ENCODE measurements at places on chromosomes 2 and 18.

DNA sequence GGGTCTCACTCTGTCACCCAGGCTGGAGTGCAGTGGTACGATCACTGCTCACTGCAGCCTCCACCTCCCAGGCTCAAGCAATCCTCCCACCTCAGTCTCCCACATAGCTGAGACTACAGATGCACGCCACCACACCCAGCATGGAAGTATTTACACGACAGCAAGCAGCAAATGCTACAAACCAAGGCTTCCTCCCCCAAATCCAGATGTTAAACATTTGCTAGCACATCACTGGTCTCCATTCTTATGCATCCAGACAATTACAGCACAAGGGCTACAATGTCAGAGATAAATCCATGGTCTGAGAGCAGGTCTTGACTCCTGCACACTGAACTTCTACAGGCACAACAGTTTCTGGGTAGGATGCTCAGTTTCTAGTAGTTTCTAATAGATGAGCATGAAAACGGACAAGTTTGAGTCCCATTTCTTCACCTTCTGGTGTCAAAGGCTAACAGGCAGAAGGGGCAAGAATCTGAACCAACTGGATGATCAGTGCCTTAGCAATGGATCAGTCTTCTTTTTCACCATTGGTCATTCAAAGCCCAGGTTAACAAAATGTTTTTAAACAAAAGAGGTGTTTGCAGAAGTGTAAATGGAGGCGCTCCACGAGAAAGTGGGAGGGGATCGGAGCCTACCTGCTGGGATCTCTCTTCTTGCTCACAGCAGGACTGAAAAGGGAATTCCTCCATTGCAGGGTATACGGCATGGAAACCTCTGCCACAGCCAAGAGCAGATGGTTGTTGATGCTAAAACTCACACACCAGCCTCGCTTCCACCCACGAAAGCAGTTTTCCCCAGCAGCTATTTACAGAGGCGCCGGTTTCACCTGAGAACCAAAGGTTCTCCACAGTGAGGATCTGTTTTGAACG is 135.0 kb upstream of the ARL4C start:
- DNase-seq, result no peak

DNA sequence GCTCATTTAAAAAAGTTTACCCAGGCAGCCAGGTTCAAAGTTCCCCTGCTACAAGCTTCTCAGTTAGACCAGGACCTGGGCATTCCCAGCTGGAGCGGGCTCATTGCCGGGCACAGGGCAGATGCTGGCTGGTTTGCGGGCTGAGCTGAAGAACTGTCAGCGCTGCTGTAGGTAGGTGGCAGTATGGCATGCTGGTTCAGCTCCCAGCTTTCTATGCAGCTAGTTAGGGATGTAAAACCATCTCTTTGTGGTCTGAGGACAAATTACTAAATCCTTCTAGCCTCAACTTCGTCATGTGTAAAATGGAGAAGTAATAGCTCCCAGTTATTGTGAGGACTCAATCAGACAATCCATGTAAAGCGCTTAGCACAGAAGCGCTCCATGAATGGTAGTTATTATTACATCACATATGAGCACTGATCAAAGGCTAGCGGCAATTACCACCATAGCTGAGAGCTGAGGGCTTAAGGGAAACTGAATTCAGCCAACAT is 2.4 kb upstream of the LDLRAD4 start:
- peak; percentile 49 for DNase-seq

- DNase-seq, result no peak
Measured at GRCh38 chr2:30661173-30662107, 145.8 kb downstream of the CAPN13 start.

GRCh38 chr18:25229081-25229480 is 122.9 kb downstream of the ZNF521 start:
- no peak for DNase-seq

DNA sequence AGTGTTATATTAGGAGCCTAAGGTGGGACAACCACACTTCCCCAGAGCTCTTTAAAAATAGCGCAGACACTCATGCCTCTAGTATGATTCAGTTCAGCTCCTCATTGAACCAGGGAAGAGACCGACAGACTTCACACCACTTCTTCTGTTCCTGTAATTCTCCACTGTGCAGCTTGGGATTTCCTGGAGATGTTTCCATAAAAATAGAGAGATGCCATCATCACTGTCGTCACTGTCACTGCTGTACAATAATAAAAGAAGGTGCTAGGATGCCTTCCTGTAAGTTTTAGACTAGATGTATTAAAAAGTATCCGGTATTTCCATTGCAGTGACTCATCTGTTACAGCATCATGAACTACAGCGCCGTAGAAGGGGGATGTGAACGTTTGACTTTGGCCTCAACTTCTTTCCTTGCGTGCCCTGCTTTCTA is 110.9 kb downstream of the FAM210A start:
- DNase-seq, result no peak

Data from HAP-1 (cell line).